ENCODE measurements at places on chromosomes 7 and 10. TPM values are rescaled to one million over a fixed set of nuclear protein-coding genes. Genes with fewer than 3 reads are reported as not detected.

CDK14 gene
- total RNA-seq, result 30.2 TPM

SCART1 gene
- 0.36 TPM for total RNA-seq

EBLN1 gene
- not detected for total RNA-seq

SPDYE18 gene
- not detected for total RNA-seq

ALOX5 gene
- 0.18 TPM for total RNA-seq

DNA sequence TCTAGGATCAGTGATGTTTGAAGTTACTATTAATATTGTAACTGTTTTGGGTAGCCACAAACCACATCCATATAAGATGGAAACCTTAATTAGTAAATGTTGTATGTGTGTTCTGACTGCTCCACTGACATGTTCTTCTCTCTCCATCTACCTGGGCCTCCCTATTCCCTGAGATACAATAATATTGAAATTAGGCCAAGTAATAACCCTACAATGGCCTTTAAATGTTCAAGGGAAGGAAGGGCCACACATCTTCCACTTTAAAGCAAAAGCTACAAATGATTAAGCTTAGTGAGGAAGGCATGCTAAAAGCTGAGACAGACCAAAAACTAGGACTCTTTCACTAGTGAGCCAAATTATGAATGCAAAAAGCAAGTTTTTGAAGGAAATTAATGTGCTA, 176.4 kb upstream of the ANK3 start:
- DNase-seq, result no peak

HOXA9 gene
- 0.80 TPM for total RNA-seq

CDH23 gene
- 0.54 TPM for total RNA-seq

GRCh38 chr7:127189886-127190285, 62.9 kb downstream of the GRM8 start:
- DNase-seq, result no peak

DNA sequence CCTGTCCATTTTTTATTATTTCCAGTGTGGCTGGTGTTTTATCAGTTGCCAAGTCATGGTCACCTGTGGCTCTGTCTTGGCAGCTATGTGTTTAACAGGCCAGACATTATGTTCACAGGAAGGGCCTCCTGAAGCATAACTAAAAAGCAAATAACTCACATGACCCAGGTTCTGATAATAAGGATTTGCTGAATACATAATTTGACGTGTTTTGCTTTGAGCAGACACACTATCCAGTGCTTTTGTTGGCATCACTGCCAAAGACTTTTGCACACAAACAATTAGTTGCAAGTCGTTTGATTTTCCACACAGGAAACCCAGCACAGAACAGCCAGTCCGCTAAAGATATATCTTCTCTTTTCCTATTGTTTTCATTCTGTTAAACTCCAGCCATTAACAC, 173.6 kb downstream of the ARL4A start:
- DNase-seq, result no peak

ABCB1 gene
- 1.0 TPM for total RNA-seq

DNA sequence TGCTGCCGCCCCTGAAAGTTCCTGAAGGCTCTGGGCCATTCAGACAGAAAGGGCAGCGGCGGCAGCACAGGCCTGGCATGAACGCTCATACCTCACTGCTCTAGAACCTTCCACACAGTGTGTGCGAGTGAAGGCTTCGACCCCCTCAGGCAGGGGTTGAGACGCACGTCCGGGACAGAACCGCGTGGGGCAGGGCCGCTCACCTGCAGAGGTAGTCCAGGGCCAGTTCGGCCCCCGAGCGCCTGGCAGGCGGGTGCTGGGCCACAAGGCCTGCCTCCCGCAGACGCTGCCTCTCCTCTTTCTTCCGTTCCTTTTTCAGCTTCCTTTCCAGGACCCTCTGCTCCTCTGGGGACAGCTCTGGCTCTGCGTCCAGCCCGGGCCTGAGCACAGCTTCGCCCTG, 26.8 kb downstream of the CYP2W1 start:
- DNase-seq, result no peak

DNA sequence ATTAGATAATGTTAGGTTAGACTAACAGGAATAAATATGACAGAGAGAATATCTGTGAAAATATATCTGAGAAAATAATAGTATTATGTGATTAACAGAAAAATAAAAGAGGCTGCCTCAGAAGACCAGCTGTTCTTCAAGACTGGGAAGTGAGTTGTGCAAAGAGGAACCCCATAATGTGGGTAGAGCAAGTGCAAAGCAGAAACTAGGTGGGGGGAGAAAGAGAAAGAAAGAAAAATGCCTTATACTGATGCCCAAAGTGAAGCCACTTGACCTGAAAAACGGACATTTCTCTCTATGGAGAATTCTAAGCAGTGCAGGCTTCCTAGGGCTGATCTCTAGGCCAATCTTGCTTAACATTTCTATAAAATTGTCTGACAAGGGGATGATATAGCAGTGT, 3.8 kb downstream of the NEBL start:
- DNase-seq, result no peak

DNA sequence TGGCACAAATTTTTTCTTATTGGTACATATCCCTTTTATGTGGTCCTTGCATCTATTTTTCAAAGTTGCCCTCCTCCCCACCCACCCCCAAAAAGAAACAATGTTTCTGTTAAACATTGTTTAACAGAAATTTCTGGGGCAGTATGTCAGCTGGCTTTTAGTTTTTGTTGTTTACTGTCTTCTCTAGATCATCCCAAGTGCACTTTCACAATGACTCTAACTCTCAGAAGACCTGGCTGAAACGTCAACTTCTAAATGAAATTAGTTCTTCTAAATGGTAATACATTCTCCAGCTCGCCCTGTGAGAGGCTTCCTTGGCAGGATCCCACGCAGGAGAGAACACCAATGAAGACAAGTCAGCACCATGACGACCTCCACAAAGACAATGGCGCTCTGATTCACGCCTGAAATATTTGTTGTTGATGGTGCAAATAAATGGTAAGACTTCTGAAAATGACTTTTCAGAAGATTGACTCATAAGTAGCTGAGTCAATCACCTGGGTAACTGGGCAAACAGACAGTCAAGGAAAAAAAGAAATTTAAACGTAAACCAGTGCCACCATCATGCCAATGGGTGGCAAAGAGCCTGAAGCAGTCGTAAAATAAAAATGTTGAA, 293.7 kb downstream of the FZD1 start:
- no peak for DNase-seq

PLCE1 gene
- 0.49 TPM for total RNA-seq

DNA sequence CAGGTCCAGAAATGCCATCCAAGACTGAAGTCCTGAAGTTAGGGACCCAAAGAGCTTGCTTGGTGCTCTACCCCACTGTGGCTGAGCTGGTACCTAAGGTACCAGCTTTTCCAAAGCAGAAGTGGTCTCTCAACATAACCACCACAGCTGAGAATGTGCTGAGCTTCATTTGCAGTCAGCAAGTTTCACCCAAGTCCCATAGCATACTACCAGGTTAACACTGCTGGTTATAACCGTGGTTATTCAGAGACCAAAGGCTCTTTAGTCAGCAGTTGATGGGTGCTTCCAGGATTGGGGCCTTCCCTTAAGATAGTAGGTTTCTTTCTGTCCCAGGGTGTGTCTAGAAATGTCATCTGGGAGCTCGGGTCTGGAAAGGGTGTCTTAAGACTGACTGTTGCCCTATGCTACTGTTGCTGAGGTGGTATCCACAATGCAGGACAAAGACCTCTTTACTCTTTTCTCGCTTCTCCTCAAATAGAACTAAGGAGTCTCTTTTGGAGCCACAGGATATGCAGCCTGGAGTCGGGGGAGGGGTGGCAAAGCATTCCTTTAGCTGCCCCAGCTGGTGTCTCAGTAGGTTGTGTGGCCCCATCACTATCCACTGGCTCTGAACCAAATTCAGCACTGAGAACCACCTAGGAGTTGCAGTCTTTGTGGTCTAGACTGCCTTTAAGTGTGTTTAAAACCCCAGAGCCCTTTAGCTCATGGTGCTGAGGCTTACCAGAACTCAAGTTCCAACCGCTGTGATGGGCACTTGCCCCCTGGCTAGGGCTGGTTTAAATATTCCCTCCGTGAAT, 354.9 kb upstream of the SEMA3C start:
- no peak for DNase-seq

NEURL1 gene
- 0.69 TPM for total RNA-seq

DNA sequence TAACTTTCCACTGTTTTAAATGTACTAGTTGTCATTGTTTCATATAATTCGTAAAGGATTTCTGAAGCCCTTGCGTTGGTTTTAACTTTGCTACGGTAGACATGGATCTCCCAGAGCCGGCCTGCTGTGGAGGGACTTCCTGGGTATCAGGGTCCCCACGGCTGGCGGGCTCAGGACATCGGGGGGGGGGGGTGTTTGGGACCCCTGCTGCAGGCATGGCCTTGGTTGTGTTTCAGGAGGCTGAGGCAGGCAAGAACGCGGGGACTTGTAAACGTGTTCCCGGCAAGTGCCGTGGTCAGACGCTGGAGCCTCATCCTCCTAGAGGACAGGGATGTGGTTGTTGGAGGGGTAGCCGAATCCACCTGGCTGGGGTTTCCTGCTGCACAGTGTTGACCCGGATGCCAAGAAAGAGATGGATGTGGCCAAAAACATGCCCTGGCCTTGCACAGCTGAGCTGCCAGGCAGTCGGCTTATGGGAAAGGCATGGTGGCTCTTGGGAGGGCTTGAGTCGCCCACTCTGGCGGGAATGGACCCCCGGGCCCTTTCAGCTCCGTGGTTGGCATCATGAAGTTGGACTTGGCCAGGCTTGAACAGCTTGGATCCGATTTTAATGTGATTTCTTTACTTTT, 21.4 kb upstream of the CHST12 start:
- DNase-seq, result no peak

DNA sequence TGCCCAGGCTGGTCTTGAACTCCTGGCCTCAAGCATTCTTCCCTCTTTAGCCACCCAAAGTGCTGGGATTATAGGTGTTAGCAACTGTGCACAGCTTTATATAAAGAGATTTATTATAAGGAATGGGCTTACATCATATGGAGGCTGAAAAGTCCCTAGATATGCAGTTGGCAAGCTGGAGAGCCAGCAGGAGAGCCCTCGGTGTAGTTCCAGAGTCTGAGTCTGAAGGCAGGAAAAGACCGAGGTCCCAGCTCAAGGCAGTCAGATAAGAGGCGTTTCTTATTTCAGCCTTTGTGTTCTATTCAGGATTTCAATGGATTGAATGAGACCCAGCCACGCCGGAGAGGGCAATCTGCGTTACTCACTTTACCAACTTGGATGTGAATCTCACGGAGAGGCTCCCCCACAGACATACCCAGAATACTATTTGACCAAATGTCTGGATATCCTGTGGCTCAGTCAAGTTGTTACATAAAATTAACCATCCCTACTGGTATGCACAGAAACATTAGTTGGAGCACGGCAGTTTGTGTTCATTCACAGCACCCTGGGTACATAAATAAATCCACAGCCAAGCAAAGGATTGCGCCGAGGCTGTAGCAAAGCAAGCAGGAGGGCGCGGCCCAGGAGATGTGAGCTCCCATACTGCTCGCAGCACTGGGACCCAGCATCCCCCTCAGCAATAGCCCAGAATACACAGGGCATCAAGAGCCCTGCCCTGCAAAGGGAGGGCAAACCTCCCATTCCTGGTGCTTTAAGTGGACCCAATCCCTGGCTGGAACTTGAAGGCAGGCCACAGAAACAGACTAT, 158.4 kb upstream of the ZNF32 start:
- no peak for DNase-seq

- no peak for DNase-seq
These were observed 93.2 kb downstream of the AKR1D1 start for GRCh38 chr7:138169441-138169851.

INSYN2A gene
- total RNA-seq, result 1.7 TPM

TSPAN12 gene
- 20.3 TPM for total RNA-seq

GRCh38 chr10:131086094-131086493, 225.4 kb downstream of the TCERG1L start:
- DNase-seq, result no peak

GALNT17 gene
- 0.38 TPM for total RNA-seq
